ENCODE measurements at places on chromosomes 5 and 9.

- no peak for DNase-seq
Observed at GRCh38 chr9:131031005-131031641, 22.1 kb downstream of the LAMC3 start.

- DNase-seq, result no peak
Observed at GRCh38 chr5:2936413-2936812, 184.9 kb upstream of the IRX2 start.

DNA sequence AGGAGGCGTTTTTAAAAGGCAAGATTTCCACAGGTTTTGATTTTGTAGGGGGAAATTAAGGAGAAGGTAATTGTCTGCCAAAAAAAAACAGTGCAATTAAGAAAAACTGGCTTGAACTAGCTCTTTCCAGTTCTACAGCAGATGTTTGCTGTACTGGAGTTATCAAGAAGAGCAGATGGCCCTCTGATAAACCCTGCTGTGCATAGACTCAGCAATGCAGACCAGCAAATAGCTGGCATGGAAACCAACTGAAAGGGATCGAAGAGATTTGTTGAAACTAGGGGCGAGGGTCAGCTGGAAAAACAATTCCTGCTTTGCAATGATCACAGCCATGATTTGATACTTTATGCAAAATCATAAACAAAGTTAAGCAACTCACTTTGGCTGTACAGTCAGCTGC, 17.8 kb upstream of the BHMT start:
- DNase-seq, result peak; percentile 98

- DNase-seq, result peak; percentile 24
Observed at GRCh38 chr9:90872835-90873294, 71.2 kb downstream of the SYK start.

DNA sequence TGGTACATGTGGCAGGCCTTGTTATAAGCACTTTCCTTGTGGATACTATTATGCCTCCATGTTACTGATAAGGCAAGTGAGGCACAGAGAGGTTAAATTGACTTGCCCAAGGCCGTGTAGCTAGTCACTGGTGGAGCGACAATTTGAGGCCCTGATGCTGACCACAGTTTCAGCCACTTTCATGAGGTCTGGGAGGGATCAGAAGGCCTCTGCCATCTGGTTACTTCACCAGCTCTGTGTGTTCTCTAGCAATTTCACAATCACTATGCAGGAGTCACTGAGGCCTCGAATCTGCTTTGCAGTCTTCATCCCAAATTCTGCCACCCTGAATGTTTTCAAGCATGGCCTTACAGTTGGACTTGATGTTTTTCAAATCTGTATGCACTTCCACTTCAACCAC, 9.1 kb downstream of the LRRC70 start:
- no peak for DNase-seq

DNA sequence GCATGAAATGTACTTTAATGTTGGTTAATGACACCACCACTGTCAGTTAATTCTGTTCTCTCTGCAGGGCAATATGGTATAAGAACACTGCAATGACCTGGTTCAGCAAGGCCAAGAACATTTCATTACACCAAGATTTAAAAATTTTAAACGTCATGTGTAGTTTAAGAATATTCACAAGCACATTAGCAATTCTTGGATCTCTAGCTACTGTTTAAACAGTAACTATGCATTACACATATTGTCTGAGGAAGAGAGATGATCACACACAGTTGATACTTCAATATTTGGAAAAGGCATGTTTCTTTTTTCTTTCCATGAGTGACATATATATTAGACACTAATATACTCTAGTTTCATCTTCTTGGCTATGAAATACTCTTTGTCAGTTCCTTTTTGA, 143.0 kb downstream of the ADAMTS12 start:
- no peak for DNase-seq

- no peak for DNase-seq
Observed at GRCh38 chr5:147555176-147555575, 45.3 kb upstream of the DPYSL3 start.

- DNase-seq, result no peak
Observed at GRCh38 chr5:173472784-173473278, 143.6 kb downstream of the BOD1 start.

GRCh38 chr5:114255260-114255659, 106.6 kb upstream of the KCNN2 start:
- DNase-seq, result no peak

- no peak for DNase-seq
Observed at GRCh38 chr9:104775574-104775936, 11.6 kb downstream of the NIPSNAP3B start.

GRCh38 chr9:89594811-89595550, 9.8 kb upstream of the GADD45G start:
- DNase-seq, result peak; percentile 81

- no peak for DNase-seq
Observed at GRCh38 chr5:117337064-117337749, 762.6 kb upstream of the SEMA6A start.

- DNase-seq, result no peak
Observed at GRCh38 chr5:98454904-98455303, 318.6 kb upstream of the RGMB start.

GRCh38 chr9:81266674-81267073, 422.7 kb downstream of the TLE1 start:
- DNase-seq, result no peak

DNA sequence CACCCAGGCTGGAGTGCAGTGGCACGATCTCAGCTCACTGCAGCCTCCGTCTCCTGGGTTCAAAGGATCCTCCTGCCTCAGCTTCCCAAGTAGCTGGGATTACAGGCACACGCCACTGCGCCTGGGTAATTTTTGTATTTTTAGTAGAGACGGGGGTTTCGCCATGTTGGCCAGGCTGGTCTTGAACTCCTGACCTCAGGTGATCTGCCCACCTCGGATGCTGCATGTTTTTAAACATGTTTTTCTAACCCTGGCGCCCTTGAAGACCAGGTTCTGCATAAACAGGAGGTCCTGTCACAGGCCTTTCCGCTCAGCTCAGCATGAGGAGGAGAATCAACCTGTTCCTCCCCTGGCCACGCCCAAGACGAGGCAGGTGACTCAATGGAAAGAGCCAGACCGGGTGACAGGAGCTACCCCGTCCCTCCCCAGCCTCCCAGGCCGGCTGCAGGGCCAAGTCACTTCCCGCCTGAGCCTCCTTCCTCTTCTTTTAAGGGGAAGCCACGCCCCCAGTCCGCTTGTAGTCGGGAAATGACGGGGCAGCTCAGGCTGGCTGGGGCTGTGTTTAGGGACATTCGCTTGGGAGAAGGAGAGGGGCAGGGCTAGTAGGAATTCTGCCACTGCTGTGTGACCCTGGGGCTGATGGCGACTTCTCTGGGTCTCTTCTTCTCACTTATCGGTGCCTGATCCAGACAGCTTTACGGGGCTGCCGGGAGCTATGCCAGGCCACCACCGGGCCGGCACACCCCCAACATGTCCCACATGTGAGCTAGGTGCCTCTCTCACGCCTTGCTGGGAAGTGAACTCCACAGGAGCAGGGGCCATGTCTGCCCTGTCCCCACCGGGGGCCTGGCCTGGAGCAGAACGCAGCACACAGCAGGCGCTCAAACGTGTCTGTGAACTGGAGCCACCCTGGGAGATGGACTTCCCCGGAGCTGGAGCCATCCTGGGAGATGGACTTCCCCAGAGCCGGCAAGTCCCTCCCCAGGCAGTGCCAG, 6.1 kb downstream of the NOTCH1 start:
- no peak for DNase-seq

DNA sequence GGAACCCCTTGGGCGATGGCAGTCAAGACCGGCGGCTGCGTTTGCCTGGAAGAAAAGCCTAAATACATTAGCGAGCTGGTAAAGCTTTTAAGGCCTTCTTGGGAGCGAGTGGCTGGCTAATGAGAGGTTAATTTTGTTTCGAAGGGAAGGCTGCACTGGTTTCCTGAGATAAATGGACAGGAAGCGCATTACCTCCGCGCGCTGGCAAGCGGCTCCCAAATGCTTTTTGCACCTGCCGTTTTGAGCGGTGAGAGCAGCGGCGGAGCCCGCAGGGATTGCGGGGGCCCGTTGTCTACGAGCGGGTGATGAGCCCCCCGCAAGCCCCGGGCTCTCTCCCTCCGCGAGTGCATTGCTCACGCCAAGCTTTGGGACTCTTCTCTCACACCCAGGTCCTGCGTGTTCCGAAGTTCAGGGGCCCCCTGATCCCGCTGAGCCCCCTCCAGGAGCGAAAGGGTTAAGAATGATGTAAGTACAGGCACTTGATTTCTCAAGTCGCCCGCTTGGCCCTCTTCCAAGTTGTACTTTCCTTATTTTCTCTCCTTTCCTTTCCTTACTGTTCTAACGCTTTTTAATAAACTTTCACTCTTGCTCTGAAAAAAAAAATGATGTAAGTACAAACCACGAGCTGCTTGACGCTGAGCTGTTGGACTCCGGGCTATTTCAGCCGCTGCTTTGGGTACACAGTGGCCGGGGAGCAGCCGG, 3.1 kb upstream of the RGMB start:
- DNase-seq, result peak; percentile 36

- DNase-seq, result no peak
Observed at GRCh38 chr5:98016771-98017170, 756.7 kb upstream of the RGMB start.

- no peak for DNase-seq
Observed at GRCh38 chr5:135437422-135437795, 9.7 kb downstream of the DCANP1 start.

GRCh38 chr9:130382636-130383349, 62.0 kb upstream of the ASS1 start:
- DNase-seq, result no peak

- DNase-seq, result peak; percentile 32
Observed at GRCh38 chr5:119077444-119077843, 6.6 kb downstream of the DMXL1 start.

GRCh38 chr9:649128-650074, 192.1 kb upstream of the DMRT1 start:
- no peak for DNase-seq

GRCh38 chr9:4591123-4591500, 71.0 kb upstream of the PLPP6 start:
- no peak for DNase-seq

DNA sequence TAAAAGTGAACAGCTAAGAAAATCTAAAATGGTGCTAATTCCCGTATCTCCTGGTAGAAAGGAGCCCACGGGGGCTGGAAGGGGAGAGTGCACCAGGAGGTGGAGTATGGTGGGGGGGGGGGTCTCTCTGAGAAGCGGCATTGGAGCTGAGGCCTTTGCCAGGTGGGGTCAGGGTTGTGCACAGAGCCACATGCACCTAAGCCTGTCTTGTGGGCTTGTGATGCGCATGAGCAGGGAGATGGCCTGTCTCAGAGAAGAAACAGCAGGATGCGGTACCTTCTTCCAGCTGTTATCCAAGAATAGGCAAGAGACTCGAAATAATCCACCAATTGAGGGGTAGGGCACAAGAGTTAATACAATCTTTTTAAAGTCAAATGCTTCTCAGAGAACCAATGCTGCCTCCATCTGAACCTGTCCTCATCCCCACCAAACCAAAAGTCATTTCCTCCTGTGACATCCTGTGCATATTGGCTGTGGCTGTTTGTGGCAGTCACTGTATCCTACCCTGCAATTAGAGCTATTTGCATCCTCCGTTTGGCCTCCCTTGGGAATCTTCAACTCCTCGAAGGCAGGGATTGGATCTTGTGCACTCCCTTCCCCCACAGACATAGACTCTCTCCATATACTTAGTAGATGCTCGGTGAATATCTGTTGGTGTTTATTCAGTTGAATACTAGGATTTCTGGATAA, 45.4 kb downstream of the FGF1 start:
- DNase-seq, result no peak

DNA sequence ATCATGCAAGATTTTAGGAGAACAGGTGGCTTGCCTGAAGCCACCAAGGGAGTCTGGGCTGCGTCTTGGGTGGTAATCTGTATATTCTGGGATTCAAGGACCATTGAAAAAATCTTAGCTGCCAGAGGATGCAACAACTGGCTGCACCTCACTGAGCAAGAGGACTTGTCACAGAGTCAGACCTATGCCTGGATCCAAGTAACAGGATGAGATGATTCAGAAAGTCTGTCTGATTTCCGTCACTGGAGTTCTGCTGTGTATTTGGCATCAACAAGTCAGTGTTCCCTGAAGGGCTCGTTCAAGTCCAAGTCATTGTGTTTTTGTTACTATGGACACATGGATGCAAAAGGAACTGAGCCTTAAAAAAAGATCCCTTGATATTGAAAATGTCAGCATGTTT, 37.8 kb upstream of the CARTPT start:
- no peak for DNase-seq

DNA sequence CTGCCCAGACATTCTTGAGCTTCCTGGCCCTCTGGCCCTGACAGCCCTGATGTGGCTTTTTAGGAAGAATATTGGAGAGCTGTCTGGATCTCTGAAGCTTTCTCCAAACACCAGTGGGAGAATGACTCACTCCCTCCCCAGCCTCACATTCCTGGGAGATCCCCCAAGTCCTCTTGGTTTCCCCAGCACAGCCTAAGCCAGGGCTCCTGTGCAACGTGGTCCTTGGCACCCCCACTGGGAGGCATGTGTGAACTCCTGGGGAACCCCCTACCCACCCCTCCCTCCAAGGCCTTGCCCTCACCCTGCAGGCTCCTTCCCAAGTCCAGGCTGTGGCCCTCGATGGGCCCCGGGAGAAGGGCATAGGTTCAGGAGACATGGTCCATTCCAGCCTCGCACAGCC, 12.7 kb downstream of the GLIPR2 start:
- no peak for DNase-seq

GRCh38 chr5:28403846-28404245, 1365.5 kb upstream of the CDH9 start:
- DNase-seq, result peak; percentile 70

DNA sequence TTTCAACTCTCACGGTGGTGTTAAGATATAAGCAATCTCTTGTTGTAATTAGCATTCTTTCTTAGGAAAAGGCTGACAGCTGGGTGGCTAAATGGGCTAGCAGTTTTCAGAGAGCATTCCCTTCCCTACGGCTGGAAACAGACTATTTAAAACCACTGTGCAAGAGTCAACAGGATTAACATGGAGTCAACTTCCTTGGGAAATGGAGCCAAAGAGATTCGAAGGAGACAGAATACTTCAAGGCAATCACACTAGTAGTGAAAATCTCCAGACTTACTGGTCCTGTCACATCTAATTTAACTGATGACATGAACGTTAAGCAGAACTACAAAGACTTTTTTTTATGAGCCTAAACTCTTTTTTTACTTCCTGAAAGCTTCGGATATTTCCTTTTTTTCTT, 453.3 kb upstream of the ITGA1 start:
- DNase-seq, result no peak

- no peak for DNase-seq
Observed at GRCh38 chr9:109428854-109429253, 69.3 kb downstream of the PTPN3 start.

- DNase-seq, result no peak
Observed at GRCh38 chr5:999032-999501, 9.5 kb upstream of the NKD2 start.

DNA sequence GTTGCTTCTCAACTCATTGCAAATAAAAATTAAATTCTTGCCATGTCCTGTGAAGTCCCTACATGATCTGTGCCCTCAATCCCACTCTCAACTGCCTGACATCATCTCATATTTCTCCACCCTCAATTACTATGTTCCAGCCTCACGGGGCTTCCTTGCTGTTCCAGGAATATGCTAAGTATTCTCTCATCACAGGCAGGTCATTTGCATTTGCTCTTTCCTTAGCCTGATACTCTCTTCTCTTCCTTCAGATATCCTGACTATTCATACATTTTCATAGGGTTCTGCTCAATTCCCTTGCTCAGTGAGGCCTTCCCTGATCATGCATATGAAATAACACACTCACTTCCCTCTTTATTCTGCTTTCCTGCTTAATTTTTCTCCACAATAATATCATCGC, 135.1 kb upstream of the DAB2 start:
- DNase-seq, result no peak
